ENCODE measurements at places on chromosomes 2 and 18. TPM values are rescaled to one million over a fixed set of nuclear protein-coding genes. Genes with fewer than 3 reads are reported as not detected.

Gene KIAA2012
- under 0.01 TPM for total RNA-seq

Gene SLC9A4
- total RNA-seq: not detected

DNA sequence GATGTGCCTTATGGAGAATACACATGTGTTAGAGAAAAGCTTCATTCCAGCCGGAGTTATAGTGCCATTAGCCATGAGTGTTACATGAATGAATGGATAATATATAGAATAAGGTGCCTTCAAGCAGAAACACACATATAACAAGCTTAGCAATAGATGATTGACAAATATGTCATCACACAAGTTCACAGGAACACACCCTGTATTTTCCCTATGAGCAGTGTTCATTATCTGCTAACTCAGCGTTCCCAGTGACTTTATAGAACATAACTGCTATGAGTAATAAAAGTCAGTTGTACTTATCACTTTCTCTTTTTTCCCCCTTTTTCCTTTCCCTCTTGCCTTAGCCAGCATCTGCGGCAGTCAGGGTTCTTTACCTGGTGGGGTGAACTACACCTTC lies 65.1 kb downstream of the TIMM21 start:
- DNase-seq: no peak

- DNase-seq: no peak
Measured at GRCh38 chr18:45837283-45838070, 12.0 kb downstream of the SIGLEC15 start.

GRCh38 chr18:6859676-6860422 lies 130.3 kb downstream of the ARHGAP28 start:
- DNase-seq: peak; percentile 39

GRCh38 chr2:176891105-176891504 lies 321.5 kb upstream of the HNRNPA3 start:
- DNase-seq: no peak

DNA sequence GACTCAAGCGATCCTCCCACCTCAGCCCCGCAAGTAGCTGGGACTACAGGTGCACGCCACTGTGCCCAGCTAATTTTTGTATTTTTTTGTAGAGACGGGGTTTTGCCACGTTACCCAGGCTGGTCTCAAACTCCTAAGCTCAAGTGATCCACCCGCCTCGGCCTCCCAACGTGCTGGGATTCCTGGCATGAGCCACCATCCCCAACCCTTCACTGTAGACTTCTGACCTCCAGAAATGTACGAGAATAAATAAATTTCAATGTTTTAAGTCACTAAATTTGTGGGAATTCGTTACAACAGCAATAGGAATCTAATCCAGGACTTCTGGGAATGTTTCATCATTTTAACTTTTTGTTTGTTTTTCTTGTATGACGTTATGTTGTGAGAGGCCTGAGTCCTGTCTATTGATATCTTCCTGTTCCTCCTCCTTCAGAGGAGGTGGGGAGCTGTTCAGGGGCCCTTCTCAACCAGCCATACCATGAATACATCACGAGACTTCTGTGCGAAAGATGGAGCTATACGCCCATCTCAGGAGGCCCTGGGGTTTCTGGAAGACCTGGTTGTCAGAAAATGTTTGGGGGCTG lies 40.0 kb downstream of the TEX44 start:
- peak; percentile 96 for DNase-seq

DNA sequence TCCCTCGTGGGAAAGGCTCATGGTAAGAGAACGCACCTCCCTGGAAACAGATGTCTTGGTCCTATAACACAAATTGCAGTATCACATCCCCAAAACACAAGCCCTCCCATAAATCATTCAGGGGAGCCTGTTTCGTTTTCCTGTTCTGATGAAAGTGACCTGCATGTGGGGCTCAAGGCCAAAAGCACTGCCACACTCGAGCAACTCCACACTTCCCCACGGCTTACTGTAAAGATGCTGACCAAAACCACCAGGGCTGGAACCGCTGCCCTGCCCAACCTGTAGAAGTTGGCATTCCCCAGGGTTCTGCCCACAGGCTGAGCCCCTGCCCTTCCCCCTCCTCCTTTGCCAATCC lies 139.7 kb downstream of the BCL11A start:
- DNase-seq: no peak

DNA sequence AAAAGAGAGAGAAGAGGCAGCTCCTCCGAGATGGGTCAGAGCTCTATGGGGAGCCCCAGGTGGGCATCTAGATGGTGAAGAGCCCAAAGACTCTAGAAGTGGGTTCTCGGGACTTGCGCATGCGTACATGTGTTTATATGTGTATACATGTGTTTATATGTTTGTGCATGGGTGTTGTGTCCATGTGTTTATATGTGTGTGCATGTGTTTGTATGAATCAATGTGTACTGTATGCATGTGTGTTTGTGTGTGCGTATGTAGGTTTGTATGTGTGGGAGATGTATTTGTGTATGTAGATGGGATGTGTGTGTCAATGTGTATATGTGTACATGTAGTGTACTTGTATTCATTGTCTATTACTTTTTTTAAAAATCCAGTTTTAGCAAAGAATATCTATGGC lies 25.6 kb downstream of the DNPEP start:
- no peak for DNase-seq
